ENCODE measurements at places on chromosomes 16 and 17.

DNA sequence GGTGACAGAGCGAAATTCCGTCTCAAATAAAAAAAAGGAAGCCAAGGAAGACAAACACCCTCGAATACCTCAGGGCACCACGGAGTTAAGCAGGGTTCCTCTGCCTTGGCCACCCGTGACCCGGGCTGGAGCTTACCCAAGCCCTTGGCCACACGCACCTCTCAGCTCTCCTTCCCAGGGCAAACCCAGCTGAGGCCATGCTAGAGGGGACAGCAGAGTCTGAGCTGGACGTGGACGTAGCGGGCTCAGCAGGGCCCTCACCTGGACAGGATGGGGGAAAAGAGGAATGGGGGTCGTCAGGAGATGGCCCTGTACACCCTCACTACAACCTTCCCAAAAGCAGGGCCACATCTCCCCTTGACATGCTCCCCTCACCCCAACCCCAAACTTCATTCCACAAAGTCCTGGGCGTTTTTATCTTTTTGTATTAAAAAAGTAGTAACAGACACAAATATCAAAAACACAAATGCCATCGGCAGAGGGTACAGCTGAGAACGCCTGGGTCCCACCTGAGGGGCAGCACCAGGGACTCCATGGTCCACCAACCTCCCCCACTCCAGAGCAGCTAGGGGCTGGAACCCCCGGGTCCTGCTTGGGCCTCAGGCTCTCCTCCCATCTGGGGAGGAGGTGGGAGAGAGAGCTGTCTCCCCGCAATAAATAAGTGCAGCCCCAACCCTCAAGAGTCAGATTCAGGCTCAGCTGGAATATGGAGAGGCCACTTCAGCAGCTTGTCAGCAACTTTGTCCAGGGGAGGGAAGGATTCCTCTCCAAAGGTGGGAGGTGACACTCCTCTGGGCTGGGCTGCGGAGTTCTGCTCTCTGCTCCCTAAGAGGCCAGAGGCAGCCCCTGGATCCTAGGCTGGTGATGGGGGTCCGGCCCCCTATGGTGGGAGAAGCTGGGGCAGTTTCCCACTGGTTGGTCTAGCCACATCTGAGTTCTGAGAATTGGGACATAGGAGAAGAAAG lies 11.9 kb downstream of the PER1 start:
- no peak for DNase-seq

DNA sequence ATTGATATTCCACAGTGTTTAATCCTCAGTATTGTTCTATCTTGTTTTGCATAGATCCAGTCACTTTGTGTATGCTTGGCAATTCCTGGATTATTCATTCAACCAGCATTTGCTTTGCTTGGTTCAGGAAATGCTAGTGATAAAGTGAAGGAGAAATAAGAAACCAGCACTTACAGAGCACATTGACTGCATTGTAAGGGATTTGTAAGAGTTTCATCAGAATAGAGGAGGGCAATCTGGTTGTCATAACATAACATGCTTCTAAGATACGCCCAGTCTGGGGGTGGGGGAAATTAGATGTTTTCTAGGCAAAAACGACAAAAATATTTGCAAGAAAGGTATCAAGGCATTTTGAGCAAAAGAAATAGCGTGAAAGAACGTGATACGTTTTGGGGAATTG lies 40.4 kb downstream of the TNRC6A start:
- DNase-seq: no peak

GRCh38 chr17:63399856-63400255 lies 46.2 kb downstream of the CYB561 start:
- no peak for DNase-seq

DNA sequence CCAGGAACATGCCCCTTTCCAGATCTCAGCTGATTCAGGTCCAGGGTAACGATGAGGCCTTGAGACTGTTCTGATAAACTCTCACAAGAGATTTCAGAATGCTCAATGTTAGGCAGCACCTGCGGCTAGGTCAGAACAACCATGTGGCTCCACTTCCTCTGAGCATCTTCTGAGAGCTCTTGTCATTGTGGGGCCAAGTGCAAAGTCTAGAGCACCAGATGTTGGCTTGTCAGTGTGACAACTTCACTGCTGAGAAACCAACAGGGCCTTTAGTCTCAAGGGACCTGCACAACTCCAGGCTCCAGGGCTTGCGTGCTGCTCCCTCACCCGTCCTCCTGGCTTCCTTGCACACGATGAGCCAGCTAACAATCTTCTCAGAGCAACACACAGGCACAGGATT lies 29.0 kb downstream of the FCSK start:
- DNase-seq: no peak
